ENCODE measurements at places on chromosomes 3 and 15.

DNA sequence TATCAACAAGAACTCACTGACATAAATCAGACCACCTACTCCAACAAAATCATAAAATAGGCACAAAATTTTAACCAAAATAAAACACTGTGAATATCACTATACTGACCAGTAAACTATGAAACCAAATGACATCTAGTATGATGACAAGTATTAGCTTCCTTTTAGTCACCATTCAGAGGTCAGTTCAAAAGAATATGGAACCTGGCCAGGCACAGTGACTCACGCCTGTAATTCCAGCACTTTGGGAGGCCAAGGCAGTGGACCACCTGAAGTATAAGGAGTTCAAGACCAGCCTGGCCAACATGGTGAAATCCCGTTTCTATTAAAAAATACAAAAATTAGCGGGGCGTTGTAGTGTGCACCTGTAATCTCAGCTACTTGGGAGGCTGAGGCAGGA, 65.8 kb downstream of the SMARCC1 start:
- peak; percentile 27 for DNase-seq

DNA sequence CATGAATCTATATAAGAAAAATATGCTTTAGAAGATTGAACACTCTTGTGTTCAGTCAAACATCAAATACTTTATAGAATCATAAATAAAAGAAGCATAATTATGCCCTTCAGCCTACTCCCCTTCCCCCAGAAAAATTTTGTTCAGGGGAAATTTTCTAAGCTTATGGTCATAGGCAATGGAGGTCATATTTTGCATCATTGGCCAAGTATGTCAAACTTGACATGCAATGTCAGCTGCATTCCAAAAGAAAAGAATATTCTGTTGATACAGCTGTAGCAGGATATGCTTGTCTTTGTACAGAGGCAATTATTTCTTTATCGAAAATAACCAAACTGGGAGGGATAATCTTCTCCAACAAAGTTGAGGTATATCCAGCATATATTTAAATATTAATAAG, 328.2 kb downstream of the ZIC1 start:
- DNase-seq = no peak

- no peak for DNase-seq
These were observed 67.0 kb downstream of the SUCNR1 start for GRCh38 chr3:151940481-151940880.

GRCh38 chr3:86180696-86181095, 810.3 kb downstream of the VGLL3 start:
- peak; percentile 4 for DNase-seq

DNA sequence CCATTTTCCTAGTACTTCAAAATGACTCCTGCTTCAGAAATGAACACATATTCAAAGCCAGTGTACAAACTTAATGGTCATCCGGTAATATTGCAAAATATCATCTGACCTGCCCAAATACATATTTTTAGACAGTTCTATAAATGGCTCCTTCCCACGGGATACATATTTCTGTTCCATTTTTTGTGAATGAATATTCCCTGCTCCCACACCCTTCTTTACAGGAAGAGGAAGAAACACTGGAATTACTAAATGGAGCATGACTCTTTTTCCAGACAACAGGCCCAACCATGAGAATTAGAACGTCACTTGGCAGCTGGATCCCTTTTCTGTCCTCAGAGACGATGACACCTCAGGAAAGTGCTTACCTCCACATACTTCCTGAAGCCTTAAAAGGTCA, 38.0 kb upstream of the CBLB start:
- DNase-seq = no peak

DNA sequence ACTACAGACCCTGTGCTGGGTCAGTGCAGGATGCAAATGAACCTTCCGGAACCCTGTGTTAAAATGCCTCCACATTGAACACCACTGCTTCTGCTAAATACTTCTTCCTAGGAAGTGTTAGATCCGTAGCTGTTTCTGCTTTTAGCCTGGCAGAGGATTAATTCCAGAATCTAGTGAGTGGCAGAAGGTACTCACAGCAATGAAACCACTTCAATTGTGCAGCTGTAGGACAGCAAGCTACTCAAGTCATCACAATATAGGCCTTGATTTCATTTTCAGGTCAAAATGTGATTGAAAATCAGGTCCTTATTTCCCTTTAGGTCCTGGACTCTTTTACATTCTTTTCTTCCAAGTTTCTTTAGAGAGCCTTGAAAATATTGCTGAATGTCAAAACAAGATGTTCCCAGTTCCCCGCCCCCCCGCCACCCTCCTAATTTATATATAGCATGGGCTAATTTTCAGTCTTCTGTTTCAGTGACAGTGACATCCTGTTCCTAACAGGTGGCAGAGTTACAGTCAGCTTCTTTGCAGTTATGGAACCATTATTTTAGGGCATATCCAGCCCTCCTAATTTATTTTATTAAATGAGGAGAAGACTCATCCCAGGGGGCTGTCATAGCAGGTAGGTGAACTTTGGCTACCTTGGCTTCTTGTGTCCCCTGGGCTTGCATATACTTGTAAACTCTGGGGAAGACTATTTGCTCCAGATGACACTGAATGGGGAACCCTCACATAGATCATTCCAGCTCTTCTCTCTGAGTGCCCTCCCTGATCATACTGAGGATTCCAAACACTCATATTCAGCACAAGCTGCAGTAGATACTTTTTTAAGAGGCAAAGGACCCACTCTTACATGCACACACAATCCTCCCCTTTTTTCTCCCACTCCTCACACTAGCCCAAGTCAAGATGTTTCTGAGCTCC, 28.0 kb upstream of the ARNT2 start:
- DNase-seq = no peak

DNA sequence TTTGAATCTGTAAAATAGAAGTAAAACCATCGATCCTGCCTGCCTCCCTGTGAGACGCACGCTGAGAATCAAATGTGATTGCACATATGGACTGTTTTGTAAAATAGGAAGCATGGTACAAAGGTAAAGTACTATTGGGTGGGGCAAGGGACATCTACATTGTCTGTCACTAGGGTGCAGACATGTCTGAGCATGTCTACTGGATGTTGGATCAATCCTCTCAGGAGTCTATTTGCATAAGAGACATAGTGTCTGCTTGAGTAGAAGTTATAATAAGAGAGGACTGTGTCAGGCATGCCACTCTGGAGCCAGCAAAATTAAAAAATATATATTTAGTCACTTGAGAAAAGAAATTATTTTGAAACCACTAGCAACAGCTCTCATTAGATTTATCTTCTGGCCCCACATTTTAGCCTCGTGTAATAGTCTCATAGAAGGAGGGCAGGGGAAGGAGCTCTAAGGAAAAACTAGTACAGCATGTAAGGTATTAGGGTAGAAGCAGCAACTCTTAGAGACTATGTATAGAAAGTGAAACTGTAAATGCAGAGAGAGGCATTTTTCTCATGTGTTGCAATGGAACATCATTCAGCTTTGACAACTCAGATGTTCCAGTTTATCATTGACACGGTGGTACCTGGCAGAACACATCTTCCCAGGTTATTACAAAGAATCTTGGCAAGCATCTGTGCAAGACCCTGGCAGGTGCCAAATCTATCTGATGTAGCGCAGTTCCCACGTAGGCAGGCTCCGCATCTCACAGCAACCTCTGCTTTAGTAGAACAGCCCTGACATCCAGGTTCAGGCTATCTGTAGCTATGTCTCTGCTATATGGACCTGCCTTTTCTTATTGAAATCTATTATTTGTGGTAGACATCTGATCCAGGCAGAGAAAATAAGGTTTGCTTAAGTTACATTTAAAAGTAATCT, 85.2 kb upstream of the CHL1 start:
- no peak for DNase-seq
